ENCODE measurements at places on chromosomes 1 and 21. TPM values are rescaled to one million over a fixed set of nuclear protein-coding genes. Genes with fewer than 3 reads are reported as not detected.

CLCA4 gene
- total RNA-seq: not detected

RHOU gene
- 1.3 TPM for total RNA-seq

GGPS1 gene
- 23.2 TPM for total RNA-seq

RBM34 gene
- total RNA-seq: 65.9 TPM

MECR gene
- 28.1 TPM for total RNA-seq

SPATA45 gene
- total RNA-seq: not detected

CASZ1 gene
- 0.14 TPM for total RNA-seq

LMX1A gene
- total RNA-seq: not detected

PRR9 gene
- 0.22 TPM for total RNA-seq

COL6A2 gene
- 1,586 TPM for total RNA-seq

ATP6V1G3 gene
- not detected for total RNA-seq

HAX1 gene
- 110 TPM for total RNA-seq

PTPRU gene
- 30.9 TPM for total RNA-seq

OPTC gene
- total RNA-seq: not detected

CELA3B gene
- total RNA-seq: not detected

TRIM17 gene
- 0.66 TPM for total RNA-seq

SMPDL3B gene
- not detected for total RNA-seq

FMO4 gene
- total RNA-seq: 1.1 TPM

CDK18 gene
- total RNA-seq: 0.22 TPM

FAM229A gene
- total RNA-seq: 1.8 TPM

ITGB2 gene
- total RNA-seq: 0.14 TPM

C1orf115 gene
- 2.4 TPM for total RNA-seq

ZYG11A gene
- total RNA-seq: 1.1 TPM

AMY1A gene
- total RNA-seq: not detected

LENEP gene
- total RNA-seq: 0.86 TPM

PRAMEF8 gene
- not detected for total RNA-seq

CD1E gene
- total RNA-seq: not detected

KLHDC9 gene
- total RNA-seq: 0.66 TPM

ZFYVE9 gene
- 34.4 TPM for total RNA-seq

MTMR11 gene
- 2.6 TPM for total RNA-seq

TRMT1L gene
- total RNA-seq: 15.6 TPM

LRRC7 gene
- total RNA-seq: under 0.01 TPM

FCRL4 gene
- not detected for total RNA-seq

G0S2 gene
- 78.7 TPM for total RNA-seq

RSPH1 gene
- total RNA-seq: under 0.01 TPM

PLA2G5 gene
- not detected for total RNA-seq

COL16A1 gene
- 101 TPM for total RNA-seq

OR2T33 gene
- not detected for total RNA-seq

DMRTB1 gene
- total RNA-seq: not detected

SPRR3 gene
- total RNA-seq: not detected

TMEM51 gene
- total RNA-seq: 29.6 TPM

MAEL gene
- total RNA-seq: 33.9 TPM

GSTM1 gene
- not detected for total RNA-seq

ADAM30 gene
- not detected for total RNA-seq

ANP32E gene
- total RNA-seq: 29.9 TPM

RNU1-4 gene
- total RNA-seq: under 0.01 TPM

TRNP1 gene
- 8.8 TPM for total RNA-seq

C4BPA gene
- not detected for total RNA-seq

CD55 gene
- 173 TPM for total RNA-seq

ZNF593OS gene
- not detected for total RNA-seq

MROH9 gene
- total RNA-seq: 0.43 TPM

All from placental pericyte (primary cell).